ENCODE measurements at places on chromosomes 2 and 18.

- no peak for DNase-seq
Observed at GRCh38 chr18:9599328-9599727, 15.0 kb downstream of the PPP4R1 start.

DNA sequence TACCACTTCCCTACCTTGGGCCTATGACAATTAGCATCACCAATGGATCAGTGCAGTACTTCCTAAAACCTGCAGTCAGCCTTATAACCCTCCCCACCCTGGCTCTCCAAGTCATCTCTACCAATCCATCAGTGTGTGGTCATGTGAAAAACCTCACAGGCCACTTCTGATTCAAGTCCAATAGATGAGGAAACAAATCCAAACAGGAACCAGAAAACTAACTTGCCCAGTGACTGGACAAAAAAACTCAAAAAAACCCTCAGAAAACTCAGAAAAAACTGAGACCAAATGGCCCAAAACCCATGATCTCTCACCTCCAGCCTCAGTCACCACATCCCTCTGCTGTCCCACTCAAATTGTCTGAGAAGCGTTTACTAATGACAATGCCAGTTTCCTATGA is 43.3 kb downstream of the TGFA start:
- DNase-seq, result no peak

- DNase-seq, result no peak
Observed at GRCh38 chr2:159695795-159696448, 16.4 kb upstream of the MARCHF7 start.

DNA sequence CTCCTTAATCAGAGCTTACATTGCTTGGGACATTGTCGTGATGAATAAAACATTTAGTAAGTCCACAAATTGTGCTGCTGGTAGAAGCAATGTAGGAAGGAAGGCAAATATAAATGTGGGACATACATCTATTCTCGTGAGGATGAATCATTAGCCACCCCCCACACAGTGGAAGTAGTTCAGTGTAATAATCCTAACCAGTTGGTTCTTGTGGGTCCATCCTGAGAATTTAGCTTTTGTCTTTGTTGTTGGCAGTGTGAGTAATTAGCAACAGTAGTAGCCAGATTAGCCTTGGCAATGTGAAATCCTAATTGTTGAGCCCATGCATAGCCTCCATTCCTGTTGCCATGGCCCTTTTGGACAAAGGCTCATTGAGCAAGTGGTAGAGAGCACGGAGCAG is 532.1 kb downstream of the FBXO15 start:
- DNase-seq, result no peak

GRCh38 chr2:168952424-168952823 is 51.3 kb downstream of the G6PC2 start:
- no peak for DNase-seq

GRCh38 chr2:34188464-34189303 is 589.6 kb upstream of the FAM98A start:
- no peak for DNase-seq

GRCh38 chr2:85132397-85132796 is 795 bp upstream of the TCF7L1 start:
- DNase-seq, result no peak

GRCh38 chr2:10989151-10989550 is 77.4 kb downstream of the KCNF1 start:
- no peak for DNase-seq

GRCh38 chr18:63286926-63287325 is 32.6 kb downstream of the BCL2 start:
- DNase-seq, result no peak

DNA sequence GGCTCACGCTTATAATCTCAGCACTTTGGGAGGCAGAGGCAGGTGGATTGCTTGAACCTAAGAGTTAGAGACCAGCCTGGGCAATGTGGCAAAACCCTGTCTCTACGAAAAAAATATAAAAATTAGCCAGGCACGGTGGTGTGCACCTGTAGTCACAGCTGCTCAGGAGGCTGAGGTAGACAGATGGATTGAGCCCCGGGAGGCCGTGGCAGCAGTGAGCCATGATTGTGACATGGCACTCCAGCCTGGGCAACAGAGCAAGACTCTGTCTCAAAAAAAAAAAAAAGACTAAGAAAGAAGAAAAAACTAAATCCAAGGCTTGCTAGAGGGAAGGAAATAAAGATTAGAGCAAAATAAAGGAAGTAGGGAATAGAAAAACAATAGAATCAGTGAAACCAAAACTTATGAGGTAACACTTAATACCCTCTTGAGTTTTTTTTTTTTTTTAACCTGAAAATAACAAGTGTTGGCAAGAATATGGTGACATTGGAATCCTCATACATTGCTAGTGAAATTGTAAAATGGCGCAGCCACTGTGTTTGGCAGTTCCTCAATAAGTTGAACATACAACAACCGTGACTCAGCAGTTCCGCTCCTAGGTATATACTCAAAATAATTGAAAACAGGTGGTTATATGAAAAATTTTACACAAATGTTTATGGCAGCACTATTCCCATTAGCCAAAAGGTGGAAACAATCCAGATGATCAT is 85.2 kb downstream of the EML4 start:
- DNase-seq, result no peak

GRCh38 chr2:140108706-140109475 is 1328.7 kb upstream of the NXPH2 start:
- no peak for DNase-seq

DNA sequence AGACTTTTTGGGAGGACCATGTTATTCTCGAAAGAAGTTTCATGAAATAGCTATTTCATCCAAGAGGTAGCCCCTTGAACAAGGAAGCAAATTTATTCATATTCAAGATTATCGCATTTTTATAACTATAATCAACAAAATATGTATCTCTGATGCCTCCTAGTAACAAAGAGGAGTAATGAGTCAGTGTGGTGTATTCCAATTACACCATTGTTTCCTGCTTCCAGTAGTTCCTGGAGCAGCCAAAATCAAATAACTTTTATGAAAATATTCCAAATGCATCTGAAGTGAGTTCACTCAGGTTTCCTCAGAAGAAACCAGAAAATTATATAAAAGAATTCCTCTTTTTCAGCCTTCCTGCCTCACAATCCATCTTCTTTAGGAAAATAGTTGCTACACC is 43.0 kb downstream of the ANKRD36B start:
- DNase-seq, result no peak

DNA sequence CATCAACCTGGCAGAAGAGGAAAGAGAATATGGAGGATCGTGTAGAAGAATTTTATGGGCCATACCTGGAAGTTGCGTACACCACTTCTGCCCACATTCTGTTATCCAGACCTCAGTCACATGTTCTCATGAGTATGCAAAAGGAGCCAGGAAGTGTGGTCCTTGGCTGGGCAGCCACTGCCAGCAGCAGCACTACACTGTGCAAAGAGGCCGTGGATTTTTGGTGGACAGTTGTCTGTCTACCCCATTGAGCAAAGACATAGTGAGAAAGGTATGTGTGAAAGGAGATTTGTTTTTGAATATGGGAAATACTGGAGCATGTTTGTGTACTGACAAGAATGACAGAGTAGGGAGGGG is 68.1 kb downstream of the SDC1 start:
- DNase-seq, result no peak

- DNase-seq, result no peak
Observed at GRCh38 chr2:207078186-207078798, 87.5 kb downstream of the KLF7 start.

- no peak for DNase-seq
Observed at GRCh38 chr2:191597186-191597751, 80.7 kb upstream of the NABP1 start.

DNA sequence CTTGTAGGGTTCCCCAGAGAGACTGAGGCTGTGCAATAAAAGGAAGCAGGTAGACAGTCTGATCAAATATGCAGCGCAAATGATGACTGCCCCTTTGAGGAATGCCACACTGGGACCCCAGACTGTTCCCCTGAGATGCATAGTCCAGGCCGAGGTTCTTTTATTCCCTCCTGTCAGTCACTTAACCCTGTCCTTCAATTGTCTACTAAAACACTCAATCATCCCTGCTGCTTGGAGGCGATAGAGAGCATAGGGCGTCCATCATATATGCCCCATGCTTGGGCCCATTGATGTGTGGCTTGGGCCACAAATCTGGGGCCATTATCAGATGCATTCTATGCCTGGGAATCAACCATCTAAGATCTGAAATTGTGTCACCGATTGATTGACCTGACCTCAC is 15.5 kb upstream of the CASP8 start:
- DNase-seq, result no peak

- DNase-seq, result no peak
Observed at GRCh38 chr18:63564021-63564420, 21.9 kb downstream of the SERPINB12 start.

DNA sequence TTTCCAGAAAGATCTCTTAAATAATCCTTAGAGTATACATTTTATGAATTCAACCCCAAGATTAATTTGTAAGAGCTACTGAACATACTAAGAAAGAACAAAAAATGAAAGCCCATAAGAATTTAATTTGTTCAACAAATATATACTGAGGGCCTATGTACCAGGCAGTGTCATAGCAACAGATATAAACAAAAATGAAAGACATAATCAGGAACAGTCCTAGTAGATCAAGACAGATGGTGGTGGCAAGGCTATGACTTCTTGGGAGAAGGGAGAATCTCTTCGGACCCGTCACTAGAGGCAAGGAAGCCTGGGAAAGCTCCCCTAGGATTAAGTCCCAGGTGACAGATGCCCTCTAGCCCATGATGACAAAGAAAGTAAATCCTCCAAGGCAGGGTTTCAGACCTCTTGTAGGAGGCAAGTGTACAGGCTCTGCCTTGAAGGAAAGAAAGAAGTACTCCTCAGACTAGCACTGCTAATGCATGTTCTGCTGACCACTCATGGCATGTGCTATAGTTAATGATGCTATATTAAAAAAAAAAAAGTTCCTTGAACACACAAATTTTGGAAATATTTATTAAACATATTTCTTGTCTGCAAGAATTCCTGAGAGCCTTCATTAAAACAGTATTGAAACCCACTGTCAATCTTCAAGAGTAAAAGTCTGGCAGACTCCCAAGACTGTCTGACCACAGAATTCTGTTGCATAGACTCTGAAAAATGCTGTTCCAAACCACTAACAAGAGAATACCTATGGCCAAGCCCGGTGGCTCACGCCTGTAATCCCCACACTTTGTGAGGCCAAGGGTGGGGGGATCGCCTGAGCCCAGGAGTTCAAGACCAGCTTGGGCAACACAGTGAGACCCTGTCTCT is 31.5 kb downstream of the NOL10 start:
- no peak for DNase-seq

DNA sequence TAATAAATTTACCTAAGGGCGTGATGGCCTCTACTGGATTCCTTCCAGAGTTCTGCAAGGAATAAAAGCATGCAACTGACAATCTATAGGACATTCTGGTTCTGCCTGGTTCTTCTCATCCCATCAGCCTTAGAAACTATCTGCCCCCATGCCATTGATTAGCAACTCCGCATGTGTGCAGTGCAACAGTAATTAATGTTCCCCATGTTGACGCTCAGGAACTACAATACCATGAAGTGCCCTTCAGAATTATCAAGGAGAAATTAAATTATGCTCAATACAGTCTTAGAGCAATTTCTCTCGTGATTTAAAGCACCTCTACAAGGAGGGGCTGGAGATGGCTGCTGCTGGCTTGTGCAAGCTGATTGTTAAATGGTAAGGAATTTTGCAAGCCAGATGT is 61.7 kb upstream of the MAP4K3 start:
- no peak for DNase-seq

- DNase-seq, result no peak
Observed at GRCh38 chr2:2647141-2647541, 316.1 kb upstream of the MYT1L start.

- DNase-seq, result no peak
Observed at GRCh38 chr2:74947703-74948102, 10.7 kb upstream of the POLE4 start.

GRCh38 chr2:176682278-176682677 is 413.0 kb downstream of the MTX2 start:
- no peak for DNase-seq

GRCh38 chr2:182593394-182593975 is 122.6 kb upstream of the DNAJC10 start:
- no peak for DNase-seq

DNA sequence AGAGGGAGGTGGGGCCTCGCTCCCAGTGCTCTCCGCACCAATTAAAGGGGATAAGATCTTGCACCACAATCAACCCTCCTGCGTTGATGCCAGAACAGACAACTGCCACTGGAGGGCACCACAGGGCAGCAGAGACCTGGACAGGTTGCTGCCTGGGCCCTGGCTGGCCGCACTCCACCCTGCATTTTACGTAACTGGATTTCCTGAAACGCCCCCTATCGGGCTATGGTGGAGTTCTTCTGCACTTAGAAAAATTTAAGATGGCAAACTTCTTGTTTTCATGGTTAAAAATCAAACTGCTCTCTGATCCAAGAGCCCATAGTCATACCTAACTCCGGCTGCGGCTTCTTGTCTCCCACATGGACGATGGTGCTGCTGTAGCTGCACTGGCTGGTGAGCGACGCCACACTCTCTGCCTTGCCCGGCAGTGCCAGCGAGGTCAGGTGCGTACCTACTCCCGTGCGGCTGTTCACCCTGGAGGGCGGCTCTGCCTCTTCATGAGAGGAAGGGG is 16.8 kb upstream of the HES6 start:
- peak; percentile 38 for DNase-seq

GRCh38 chr2:207640661-207641060 is 15.5 kb upstream of the METTL21A start:
- no peak for DNase-seq

All from stimulated activated CD4-positive, alpha-beta T cell treated with anti-CD3 and anti-CD28 coated beads, TNF-alpha, amount 100 ng/mL, for 4 hours (primary cell).